ENCODE measurements at places on chromosomes 16 and 17.

GRCh38 chr17:12229335-12229734 lies 208.7 kb downstream of the MAP2K4 start:
- DNase-seq: no peak

GRCh38 chr16:9275377-9275776 lies 183.9 kb downstream of the HAPSTR1 start:
- DNase-seq: no peak

- no peak for DNase-seq
Measured at GRCh38 chr17:47632991-47633390, 16.7 kb upstream of the KPNB1 start.

DNA sequence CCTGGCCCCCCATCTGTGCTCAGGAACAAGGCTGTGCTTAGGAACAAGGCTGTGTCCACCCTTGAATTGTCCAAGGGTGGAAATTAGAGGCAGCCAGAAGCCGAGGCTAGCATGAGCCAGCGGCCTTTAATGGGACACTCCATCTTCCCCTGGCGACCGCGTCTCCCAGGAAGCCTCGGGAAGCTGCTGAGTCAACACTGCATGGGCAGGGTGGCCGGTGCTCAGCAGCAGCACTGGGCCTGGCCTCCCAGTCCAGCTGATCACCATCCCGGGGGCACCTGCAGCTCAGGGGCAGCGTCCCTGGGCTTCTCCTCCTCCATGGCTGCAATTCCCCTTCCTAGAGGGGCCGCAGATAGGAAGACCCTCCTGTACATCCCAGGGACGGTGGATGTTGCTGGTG lies 180.8 kb downstream of the ENGASE start:
- DNase-seq: no peak

GRCh38 chr17:47802341-47803022 lies 19.1 kb downstream of the OSBPL7 start:
- no peak for DNase-seq

GRCh38 chr17:69815406-69815805 lies 259.6 kb upstream of the KCNJ16 start:
- DNase-seq: no peak

DNA sequence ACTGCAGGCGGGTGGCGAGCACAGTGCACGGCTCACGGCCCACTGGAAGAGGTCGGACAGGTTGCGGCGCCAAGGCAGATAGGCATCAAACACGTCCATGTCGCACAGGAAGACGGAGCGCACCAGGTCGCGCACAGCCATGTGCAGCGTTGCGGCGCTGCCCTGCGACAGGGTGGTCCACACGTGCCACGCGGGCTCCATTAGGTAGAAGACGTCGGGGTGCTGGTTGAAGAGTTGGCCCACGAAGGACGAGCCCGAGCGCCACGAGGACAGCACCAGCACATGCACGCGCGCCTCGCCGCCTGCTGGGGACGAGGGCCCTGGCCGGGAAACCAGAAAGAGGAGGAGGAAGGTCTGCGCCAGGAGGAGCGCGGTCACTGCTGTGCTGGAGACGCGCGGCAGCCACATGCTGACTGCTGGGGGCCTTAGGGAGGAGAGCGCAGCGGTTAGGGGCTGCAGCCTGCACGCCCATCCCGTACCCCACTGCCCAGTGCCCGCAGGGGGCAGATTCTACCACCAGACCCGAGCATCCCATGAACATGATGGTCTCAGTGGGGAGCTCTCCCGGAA lies 15.0 kb upstream of the TMEM170A start:
- no peak for DNase-seq

DNA sequence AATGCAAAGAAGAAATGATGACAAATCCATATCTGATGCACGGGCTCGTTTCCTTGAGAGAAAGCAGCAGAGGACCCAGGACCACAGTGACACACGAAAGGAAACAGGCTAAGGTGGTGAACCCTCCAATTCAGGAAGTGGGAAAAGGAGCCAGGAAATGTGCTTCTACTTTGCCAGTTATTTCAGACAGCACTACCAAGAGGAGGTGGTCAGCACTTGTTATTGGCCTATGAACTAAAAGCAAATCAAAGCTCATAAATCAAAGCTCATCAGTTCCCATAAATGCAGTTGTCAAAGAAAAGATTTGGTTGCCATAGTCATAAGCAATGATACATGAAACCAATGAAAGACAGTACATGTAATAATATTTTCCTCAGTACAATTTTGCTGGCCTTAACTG lies 12.6 kb upstream of the CLTC start:
- no peak for DNase-seq

DNA sequence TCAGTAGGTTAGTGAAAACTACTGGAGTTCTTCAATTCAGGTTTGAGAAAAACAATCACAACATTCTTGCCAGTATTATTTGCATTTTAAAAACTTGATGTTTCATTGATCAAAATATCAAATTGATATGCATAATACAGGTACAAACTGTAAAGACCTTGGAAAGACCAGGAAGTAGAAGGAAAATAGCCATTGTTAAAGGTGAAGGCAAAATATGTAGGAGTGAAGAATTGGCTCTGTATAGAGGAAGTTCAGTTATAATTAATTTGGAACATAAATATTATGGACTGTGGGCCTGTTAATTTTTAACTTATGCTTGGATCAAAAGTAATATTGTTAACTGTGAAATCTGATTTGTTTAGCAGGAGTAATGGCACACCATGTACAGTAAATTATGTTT lies 112.6 kb downstream of the BCAS3 start:
- DNase-seq: no peak

DNA sequence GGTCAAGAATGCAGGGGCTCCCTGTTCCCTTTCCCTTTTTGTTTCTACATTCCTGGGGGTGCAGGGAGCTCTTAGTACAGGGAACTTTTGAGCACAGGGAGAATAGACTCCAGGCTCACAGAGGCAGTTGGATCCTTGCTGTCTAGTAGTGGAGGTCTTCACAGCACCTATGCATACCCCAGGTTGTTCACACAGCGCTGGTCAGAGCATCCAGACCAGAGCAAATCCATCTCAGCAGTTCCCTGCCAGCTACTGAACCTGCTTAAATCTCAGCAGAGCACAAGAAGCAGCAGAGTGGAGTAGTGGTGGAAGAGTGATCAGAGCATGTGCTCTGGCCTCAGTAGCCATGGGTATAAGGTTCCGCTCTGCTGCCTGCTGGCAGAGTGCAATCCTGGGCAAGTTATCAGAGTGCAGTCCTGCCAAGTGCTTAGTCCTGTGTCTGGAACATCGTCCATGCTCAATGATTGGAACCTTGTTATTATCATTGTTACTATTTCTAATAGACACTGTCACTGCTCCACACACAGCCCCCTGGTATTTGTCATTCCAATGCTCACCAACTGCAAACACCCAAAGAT lies 220.4 kb downstream of the CBLN1 start:
- DNase-seq: no peak

DNA sequence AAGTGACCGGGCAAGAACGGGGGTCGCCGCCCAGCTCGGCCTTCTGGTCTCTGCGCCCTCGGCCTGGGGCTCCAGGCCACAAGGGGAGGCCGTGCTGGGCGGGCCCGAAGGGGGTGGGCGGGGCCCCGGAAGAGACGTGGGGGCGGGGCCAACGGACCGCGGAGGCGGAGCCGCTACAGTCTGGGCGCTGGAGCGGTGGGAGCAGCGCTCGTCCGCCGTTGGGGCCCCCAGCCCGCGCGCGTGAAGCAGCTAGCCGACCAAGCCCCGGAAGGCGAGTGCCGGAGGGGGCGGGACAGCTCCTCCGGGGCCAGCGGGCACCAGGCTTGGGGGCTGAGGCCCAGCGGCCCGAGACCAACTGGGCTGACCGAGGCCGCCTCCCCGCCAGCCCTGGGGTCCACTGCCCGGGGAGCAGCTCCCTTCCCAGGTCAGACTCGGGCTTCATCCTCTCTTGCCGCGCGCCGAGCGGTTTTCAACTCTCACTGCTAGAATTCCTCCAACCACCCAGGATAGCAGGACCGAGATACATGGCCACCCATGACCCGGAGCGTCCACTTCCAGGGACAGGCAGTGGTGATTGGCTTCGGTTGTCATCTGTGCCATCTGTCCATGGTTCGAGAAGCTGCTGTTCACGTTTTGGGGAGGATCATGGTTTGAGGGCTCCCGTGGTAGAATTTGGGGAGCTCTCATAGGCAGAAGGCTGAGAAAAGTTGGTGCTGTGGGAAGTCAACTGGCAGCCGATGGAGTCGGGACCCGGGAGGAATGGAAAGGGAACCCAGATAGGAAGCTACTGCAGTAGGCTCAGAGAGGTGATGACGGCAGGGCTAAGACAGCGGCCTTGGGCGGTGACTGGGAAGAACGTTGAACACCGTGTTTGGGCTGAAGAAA lies 44.6 kb upstream of the LCMT1 start:
- peak; percentile 61 for DNase-seq

DNA sequence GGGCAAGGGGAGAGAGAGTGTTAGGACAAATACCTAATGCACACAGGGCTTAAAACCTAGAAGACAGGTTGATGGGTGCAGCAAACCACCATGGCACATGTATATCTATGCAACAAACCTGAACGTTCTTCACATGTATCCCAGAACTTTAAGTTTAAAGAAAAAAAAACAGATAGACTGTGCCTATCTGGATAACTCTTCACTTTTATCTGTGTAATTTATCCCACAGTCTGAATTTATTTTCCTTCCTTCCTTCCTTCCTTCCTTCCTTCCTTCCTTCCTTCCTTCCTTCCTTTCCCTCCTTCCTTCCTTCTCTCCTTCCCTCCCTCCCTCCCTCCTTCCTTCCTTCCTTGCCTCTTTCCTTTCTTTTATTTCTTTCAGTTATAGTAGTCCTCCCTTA lies 370.7 kb downstream of the CDH8 start:
- DNase-seq: no peak
